ENCODE measurements at places on chromosomes 4 and X. TPM values are rescaled to one million over a fixed set of nuclear protein-coding genes. Genes with fewer than 3 reads are reported as not detected.

The ARHGAP6 gene
- total RNA-seq, result 4.4 TPM

The SASH3 gene
- not detected for total RNA-seq

The SPANXN4 gene
- not detected for total RNA-seq

The ART3 gene
- total RNA-seq, result not detected

The GAB1 gene
- 12.0 TPM for total RNA-seq

The LRRC66 gene
- 0.22 TPM for total RNA-seq

The PALLD gene
- total RNA-seq, result 240 TPM

The KLF8 gene
- 2.6 TPM for total RNA-seq

The PRSS12 gene
- 14.2 TPM for total RNA-seq

The POU3F4 gene
- not detected for total RNA-seq

The STOX2 gene
- total RNA-seq, result 0.57 TPM

The PRDM5 gene
- 21.5 TPM for total RNA-seq

The S100P gene
- not detected for total RNA-seq

The H2BW2 gene
- total RNA-seq, result not detected

The MAGEB1 gene
- not detected for total RNA-seq

The SOD3 gene
- total RNA-seq, result 18.9 TPM

The KCND1 gene
- under 0.01 TPM for total RNA-seq

The PCSK1N gene
- not detected for total RNA-seq

The FATE1 gene
- total RNA-seq, result not detected

The PPP2R3B gene
- 7.7 TPM for total RNA-seq

The RAB40AL gene
- total RNA-seq, result 0.66 TPM

The MND1 gene
- total RNA-seq, result 5.7 TPM

The NUDT11 gene
- total RNA-seq, result 2.7 TPM

The SYTL4 gene
- total RNA-seq, result 4.0 TPM

The CXCL11 gene
- 0.14 TPM for total RNA-seq

The STPG2 gene
- under 0.01 TPM for total RNA-seq

The FANCB gene
- 2.6 TPM for total RNA-seq

The RADX gene
- not detected for total RNA-seq

The MMRN1 gene
- total RNA-seq, result not detected

The TIGD4 gene
- total RNA-seq, result not detected

The SH2D1A gene
- not detected for total RNA-seq

The EDA2R gene
- 1.3 TPM for total RNA-seq

The TMPRSS11B gene
- total RNA-seq, result not detected

The DUX4 gene
- not detected for total RNA-seq

The KLB gene
- total RNA-seq, result under 0.01 TPM

The VCX gene
- total RNA-seq, result not detected

The FTSJ1 gene
- 117 TPM for total RNA-seq

The AFP gene
- 0.57 TPM for total RNA-seq

The SLC49A3 gene
- total RNA-seq, result 15.9 TPM

Data from placental pericyte (primary cell).